Stimulated activated CD8-positive, alpha-beta memory T cell treated with anti-CD3 and anti-CD28 coated beads, Interleukin-4, amount 100 ng/mL, for 1 hour (primary cell): ENCODE measurements at places on chromosomes 12 and 14.
A peak's percentile ranks its signal among the peaks of the same experiment; 100 is the strongest.

DNA sequence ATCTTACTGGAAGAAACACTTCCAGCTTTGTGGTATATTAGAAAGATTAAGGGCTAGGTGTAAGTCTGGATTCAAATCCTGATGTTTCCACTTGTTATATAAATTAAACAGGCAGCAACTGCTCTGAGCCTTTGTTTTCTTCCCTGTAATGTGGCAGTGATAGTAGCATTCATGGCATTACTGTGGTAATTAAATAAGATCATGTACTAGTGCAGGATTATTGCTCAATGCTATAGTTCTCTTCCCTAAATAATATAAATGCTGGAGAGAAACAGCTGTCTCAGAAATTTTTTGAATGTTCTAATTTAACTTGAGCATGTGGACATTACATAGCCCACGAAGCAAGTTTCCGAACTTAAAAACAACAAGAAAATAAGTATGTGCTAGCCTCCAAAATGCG lies 5.4 kb downstream of the TMEM117 start:
- DNase-seq: no peak

DNA sequence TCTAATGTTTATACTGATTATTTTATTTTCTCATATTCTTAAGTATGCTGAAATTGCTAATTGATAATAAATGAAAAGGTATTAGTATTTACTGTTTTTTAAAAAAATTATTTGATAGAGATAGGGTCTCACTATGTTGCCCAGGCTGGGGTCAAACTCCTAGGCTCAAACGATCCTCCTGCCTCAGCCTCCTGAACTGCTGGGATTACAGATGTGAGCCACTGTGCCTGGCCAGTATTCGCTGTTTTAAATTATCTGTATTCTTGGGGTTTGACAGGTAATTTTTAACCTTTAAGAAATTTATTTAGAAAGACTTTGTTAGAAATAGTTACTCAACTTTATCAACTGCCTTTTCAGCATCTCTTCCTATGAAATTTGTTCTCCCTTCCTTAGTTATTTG lies 32.2 kb downstream of the RAN start:
- DNase-seq: no peak

GRCh38 chr14:104298458-104298857 lies 160.1 kb downstream of the KIF26A start:
- no peak for DNase-seq

DNA sequence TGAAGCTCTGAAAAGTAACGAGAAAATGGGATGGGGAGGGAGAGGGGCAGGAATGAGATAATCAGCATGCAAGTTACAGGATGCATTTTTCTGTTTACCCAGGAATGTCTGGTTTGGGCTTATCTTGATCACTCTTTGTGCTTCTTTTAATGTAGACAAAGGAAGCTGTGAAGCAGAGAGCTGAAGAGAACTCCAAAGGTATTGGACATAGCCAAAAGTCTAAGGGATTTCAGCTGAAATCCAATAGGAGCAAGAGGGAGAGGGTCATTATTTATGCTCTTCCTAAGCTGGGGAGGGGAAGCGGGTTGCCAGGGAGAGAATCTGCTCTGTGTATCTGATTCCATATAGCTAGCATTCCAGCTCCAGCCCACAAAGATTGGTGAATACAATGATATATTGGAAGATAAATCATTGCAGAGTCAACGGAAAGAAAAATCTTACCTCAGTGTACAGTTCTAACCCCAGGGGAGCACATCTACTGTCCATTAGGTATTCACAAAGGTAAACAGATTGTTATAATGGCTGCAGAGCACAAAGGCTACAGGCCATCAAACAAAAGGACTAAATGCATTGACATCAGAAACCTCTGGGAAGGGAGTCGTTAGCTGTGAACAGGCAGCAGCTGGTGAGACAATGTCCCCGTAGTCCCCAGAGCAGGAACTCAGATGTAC lies 61.0 kb upstream of the PELI2 start:
- no peak for DNase-seq

DNA sequence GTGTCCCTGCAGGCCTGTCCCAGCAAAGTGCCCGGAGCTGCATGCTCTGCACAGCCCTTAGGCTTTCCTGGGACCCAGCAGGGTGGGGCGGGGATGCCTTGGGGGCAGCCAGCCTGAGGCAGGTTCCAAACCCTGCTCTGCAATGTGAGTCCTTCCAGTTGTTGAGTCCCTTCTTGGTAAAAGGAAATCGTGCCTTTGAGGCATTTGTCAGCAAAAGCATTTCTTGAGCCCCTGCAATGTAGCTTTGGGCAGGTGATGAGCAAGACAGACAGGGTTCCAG lies 38.1 kb upstream of the TRAF3 start:
- no peak for DNase-seq

DNA sequence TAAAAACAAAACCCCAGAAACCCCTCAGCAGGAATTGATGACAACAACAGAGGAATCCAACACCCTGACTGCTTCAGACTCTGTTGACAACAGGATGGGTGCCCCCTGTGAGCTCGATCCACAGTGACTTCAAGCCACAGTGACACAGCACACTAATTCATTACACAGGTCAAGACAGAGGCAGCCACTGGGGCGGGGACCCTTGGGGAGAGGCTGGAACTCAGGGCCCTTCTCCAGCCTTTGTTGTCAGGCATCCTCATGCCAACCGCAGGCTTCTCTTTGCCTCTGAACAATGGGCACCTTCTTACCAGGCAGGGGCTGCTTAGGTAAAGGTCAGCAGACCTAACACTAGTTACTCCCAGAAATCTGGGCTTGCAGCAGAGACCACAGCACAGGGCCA lies 37.6 kb downstream of the ACADS start:
- DNase-seq: no peak

- no peak for DNase-seq
Measured at GRCh38 chr12:29288031-29288430, 92.9 kb downstream of the ERGIC2 start.

DNA sequence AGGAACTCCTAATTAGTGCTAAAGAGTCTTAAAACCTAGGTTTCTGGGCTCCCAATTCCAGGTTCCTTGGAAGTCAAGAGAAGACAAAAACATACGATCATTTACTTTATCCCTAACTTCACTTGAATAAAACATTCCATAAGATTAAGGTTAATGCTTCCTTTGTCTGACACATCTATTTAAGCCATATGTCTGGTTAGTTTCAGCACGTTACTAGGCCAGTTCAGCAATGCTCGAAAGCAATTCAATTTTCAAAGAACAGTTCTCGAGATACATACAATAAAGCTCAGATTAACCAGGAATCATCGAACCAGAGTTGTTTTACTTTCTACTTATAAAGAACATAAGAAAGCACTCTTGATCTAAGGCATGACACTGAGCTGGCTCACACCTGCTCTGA lies 68.0 kb upstream of the POC1B start:
- DNase-seq: no peak

DNA sequence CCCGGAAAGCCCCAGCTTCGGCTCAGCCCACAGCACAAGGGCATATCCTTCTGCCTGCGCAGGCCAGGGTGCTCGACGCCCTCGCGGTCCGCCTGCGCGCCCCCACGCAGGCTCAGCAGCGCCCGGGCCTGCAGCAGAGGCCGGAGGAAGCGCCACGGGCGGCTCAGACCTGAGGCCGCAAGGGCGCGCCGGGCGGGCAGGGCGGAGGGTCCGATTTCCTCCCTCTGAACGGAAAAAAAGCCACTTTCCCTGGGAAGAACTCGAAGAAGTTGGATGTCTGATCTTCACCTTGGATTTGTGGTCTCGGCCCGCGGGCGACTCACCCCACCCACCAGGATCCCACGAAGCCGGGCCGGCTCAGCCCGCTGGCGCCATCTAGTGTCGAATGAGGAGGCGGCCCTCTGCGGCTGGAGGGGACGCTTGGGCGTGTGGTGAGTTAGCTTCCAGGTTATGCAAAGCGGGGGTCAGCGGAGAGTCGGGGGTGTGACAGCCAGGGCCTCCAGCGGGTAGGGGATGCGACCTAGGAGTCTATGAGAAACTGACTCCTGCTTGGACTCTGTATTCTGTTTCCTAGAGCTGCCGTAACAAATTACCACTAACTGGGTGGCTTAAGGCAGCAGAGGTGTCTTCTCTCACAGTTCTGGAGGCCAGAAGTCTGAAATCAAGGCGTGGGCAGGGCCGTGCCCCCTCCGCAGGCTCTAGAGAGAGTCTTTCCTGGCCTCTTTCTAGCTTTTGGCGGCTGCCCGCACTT lies 40.0 kb upstream of the SRSF5 start:
- DNase-seq: peak; percentile 75

GRCh38 chr12:92199819-92200576 lies 54.4 kb upstream of the BTG1 start:
- no peak for DNase-seq

- DNase-seq: no peak
Measured at GRCh38 chr14:53491256-53491883, 338.2 kb upstream of the DDHD1 start.

DNA sequence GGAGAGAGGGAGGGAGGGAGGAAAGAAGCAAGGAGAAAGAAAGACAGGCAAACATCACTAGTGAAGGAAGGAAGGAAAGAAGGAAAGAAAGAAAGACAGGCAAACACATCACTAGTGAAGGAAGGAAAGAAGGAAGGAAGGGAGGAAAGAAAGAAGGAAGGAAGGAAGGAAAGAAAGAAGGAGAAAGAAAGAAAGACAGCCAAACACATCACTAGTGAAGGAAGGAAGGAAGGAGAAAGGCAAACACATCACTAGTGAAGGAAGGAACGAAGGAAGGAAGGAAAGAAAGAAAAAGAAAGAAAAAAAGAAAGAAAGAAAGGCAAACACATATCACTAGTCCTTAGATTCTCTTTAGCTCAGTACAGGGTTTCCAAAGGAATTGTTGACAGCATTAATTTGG lies 5.3 kb downstream of the FZD10 start:
- no peak for DNase-seq

GRCh38 chr14:99643343-99643742 lies 1.6 kb upstream of the HHIPL1 start:
- DNase-seq: no peak

DNA sequence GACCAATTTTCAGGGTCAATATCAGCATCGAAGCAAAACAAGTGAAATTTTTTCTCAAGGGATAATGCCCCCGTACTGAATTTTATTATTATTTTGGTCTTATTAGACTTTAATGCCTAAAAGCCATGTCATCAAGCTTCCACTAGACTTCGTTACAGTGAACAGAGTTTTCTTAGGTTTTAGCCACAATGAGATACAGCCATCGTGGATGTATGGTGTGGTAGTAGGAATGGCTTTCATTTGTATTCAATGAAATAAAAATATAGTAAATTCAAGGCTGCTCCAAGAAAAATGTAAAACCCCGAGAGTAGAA lies 11.7 kb downstream of the TAOK3 start:
- DNase-seq: no peak

- DNase-seq: no peak
Measured at GRCh38 chr12:106446419-106447092, 89.0 kb downstream of the POLR3B start.

GRCh38 chr12:58919231-58920101 lies 838 bp downstream of the LRIG3 start:
- DNase-seq: no peak

DNA sequence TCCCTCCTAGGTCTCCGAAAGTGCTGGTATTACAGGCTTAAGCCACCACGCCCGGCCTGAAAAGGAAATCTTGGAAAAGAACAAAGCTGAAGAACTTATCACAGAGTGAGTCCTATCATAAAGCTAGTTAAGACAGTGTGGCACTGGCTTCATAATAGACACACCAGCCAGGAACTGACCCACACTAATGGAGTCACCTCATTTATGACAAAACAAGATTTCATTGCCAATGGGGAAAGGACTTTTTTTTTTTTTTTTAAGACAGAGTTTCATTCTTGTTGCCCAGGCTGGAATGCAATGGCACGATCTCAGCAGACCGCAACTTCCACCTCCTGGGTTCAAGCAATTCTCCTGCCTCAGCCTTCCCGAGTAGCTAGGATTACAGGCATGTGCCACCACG lies 15.7 kb downstream of the KDM2B start:
- no peak for DNase-seq
